DMS79 treated with DMSO at 0.1 percent for 48 hours (cell line): ENCODE measurements at places on chromosomes 1 and 21.
A peak's percentile ranks its signal among the peaks of the same experiment; 100 is the strongest.

DNA sequence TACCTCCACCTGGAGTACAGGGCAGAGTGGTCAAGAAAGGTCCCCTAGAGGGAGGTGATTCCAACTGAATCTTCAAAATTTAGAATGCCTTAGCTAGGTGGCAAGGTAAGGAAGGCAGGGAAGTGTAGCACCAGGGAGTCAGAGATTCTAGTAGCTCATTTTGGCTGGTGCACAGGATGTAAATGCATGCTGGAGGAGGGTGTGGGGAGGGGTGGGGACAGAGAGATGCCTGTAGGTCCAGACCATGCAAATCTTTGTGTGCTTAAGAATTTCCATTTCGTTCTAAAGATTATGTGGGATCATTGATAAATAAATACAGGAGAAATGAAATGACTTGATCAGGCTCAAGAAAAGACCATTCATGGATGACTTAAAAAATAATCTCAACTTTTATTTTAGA, 11.0 kb upstream of the CACHD1 start:
- DNase-seq = no peak

DNA sequence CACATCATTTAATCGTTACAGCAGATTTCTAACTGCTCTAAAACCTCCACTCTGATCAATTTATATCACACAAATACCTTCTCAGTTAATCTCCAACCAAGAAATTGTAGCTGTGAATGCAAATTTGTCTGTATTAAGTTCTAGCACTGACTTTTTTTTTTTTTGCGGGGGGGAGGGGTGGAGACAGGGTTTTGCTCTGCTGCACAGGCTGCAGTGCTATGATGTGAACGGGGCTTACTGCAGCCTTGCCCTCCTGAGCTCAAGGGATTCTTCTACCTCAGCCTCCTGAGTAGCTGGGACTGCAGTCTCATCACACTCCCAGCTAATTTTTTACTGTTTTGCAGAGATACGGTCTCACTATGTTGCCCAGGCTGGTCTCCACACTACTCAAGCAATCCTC, 163.6 kb downstream of the RERE start:
- DNase-seq = no peak

DNA sequence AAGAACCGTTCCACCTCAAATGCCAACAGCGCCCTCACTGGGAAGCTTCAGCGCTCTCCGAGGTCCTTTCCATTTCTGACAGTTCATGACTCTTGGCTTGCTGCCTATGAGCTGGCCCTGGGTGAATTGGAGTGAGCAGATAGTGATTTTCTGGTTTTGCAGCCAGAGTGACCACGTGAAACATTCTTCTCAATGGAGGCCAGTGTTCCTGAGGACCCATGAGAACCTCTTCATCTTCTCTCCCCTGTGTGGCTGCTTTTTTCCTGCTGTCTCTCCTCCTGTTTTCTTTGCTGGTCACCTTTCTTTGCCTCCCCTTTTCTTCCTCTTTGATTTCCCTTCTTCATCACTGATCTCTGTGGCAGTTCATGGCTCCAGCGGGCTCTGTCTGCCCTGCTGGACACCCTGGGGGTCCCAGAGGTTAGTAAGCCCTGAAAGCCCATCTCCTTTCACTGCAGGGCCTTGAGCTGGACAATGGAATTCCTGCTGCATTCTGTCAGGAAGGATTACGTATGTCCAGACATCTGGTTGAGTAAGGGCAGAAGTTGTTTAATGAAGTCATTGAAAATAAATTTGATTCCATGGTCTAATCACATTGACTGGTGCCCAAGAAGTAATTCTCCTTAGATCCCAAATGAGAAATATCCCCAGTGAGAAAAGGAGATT, 29.9 kb downstream of the VASH2 start:
- DNase-seq = no peak

- DNase-seq = peak; percentile 96
Measured at GRCh38 chr21:16534408-16535101, 804.8 kb downstream of the USP25 start.

DNA sequence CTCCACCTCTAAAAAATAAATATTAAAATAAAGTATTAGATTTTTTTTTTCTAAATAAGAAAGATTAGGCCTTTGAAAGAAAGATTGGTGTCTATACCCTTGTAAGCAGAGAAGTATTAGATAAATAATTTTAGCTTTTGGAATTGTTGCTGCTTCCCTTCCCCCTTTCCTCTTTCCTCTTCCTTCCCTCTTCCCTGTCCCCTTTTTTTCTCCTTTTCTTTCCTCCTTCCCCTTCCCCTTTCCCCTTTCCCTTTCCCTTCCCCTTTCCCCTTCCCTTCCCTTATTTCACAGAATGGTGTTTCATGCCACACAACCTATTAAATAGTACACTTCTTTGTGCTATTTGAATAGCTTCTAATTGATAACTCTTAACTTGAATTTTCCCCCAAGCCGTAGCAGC, 69.8 kb upstream of the QSOX1 start:
- no peak for DNase-seq

DNA sequence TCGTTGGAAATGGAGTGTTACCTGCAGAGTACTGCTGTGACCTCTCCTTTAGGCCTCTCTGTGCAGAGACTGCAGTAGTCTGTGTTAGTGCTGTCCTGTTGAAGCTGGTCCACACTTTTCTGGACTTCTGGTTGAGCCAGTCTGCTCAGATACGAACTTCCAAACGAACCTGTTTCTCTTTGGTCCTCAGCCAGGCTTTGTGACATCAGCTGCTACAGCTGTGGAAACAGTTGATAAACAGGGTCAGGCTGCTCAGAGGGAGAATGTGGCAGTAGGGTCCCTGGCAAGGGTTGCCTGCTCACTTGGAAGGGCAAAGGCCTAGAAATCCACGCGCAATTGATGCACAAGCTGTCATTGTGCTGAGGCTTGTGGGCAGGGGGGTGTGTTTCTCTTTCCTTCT, 98.8 kb downstream of the NOS1AP start:
- DNase-seq = peak; percentile 39

- DNase-seq = no peak
Measured at GRCh38 chr1:76832521-76832920, 34.8 kb upstream of the ST6GALNAC5 start.

- DNase-seq = no peak
Measured at GRCh38 chr1:4797429-4797828, 143.0 kb downstream of the AJAP1 start.

DNA sequence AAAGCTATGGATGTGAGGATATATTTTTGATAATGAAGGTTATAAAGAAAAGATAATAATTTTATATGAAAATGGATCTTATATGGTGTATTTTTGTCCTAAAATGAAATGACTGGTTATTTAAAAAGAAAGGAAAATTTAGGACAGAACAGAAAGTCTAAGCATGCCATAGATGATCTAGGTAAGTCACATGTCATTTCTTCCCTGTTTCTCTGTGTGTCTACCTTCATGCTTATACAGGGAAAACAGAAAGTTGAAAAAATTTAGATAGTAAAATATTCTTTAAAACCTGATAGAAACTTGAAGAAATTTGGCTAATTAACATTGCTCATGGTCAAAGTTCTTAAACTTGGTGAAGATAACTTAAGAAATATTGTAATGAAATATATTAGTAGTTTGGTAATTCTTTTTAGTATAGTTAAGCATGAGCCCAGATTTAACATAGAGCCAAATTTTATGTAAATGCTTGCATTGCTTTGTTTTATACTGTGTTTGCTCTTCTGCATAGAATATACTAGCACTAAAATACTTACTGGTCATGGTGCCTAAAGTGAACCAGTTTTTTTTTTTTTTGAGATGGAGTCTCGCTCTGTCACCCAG, 12.4 kb upstream of the GBP4 start:
- DNase-seq = no peak

DNA sequence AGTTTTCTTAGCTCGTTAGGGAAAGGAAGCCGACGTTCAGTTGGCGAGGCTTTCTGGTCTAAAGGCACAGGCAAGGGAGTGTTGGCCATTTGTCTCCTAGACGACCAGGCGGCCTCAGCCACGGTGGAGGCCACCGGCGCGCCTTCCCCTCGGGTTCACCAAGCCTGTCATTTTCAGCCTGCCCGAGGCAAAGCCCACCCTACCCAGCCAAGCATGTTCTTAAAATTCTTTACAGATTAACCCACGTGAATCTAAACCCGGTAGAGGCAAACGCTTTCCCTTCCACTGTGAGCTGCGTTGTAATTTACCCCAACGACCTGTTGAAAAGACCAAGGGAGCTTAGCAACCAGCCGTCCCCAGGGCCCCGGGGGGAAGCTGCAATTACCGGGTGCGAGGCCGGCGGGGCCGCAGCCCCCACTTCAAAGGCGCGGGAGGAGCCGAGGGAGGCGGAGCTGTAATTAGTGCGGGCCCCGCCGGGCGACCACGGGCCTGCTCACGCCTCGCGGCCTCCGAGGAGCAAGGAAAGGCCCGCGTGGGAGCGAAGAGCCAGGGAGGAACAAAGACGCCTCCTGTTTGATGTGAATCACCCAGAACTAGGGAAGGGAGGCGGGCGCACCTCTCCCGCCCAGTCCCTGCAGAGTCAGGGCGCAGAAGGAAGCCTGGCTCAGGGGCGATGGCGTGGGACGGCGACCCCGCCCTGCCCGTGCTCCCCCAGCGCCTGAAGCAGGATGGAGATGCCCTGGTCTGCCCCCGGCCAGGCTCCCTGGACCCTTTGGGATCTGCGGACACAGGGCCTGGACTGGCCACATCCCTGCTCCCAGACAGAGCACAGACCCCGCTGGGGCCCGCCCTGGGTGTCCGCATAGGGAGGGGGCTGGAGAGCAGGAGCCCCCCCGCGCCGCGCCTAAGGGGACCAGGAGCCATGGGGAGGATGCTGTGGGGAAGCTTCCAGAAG, 12.1 kb upstream of the TSPEAR start:
- no peak for DNase-seq

- peak; percentile 69 for DNase-seq
Measured at GRCh38 chr21:41678016-41678923, 88.6 kb downstream of the RIPK4 start.

DNA sequence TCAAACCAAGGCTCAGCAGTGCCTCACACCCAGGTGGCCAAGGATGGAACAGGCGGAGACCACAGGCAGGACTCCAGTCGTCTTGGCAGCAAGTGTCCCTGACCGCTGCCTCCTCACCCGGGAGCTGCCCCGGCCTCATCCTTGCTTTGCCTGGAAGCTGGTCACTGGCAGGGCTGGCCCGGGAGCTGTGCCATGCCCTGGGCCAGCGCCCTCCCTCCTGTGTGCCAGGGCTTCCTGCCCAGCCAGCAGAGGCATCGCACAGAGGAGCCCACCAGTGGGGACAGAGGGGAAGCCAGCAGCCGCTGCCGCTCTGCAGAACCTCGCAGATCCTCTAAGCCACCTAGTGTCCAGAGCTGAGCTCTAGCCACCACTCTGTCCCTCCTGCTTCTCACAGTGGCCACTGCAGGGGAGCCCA, 7.8 kb downstream of the CASZ1 start:
- no peak for DNase-seq

GRCh38 chr1:86200901-86201300, 44.3 kb upstream of the COL24A1 start:
- no peak for DNase-seq

DNA sequence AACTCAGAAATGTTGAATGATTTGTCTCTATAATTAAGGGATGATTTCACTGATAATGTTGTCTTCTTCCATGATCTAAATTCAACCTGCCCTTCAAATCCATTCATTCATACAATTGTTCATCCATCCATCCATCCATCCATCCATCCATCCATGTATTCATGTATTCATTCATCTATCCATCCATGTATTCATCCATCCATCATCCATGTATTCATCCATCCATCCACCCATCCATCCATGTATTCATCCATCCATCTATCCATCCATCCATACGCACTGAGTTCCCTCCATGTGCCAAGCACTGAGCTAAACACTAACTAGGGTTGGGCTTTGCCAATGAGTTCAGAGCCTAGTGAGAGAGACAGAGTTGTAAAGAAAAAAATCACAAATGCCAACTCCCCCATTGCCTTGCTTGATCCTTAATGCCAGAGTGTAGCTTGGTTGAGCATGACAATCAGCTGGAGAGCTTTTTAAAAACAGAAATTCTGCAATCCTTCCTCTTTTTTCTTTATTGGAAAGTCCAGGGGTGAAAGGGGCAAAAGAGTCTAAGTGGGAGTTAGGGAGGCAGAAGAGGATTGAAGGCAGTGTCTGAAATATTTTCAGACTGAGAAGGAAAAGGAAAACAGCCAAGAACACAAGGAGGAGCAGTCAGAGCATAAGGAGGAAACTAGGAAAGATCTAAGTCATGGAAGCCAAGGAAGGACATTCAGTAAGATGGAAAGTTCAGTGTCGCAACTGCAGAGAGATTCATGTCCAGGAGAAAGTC, 92.4 kb upstream of the ERG start:
- no peak for DNase-seq

- DNase-seq = peak; percentile 92
Measured at GRCh38 chr1:161225534-161226319, at the start of gene TOMM40L. TOMM40L (plus strand) TSS chr1:161226060; CDS start chr1:161226490, 430 bp downstream.

DNA sequence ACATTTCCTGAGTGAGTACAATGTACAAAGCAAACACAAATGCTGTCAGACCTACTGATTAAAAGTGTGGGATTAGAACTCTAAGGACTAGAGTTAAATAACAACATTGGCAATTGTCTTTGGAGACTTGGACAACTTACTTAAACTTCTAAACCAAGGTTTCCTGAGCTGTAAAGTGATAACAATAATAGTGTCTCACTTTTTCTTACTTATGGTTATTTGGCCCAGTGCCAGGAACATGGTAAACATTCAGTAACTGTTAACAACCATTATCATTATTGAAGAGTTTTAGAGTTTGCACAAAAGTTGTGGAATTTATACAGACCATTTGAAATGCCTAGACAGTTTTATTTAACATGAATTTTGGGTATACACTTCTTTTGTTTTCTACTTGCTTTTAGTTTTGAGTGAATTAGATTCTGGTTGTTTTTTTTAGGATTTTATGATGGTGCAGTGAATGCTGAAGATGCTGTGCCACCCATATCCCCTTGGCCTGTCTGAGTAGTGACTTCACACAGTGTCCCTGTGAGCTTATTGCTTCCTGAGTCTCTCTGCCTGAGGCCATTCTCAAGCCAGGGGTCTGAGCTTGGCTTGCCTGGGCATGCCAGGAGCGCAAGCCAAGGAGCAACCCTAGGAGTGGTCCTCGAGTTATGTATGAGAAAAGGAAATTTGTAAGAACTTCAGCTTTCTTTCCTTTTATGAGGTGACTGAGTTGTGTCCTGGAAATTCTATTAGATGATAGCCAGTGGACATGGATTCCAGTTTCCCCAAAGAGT, 932.8 kb downstream of the TTLL7 start:
- no peak for DNase-seq

DNA sequence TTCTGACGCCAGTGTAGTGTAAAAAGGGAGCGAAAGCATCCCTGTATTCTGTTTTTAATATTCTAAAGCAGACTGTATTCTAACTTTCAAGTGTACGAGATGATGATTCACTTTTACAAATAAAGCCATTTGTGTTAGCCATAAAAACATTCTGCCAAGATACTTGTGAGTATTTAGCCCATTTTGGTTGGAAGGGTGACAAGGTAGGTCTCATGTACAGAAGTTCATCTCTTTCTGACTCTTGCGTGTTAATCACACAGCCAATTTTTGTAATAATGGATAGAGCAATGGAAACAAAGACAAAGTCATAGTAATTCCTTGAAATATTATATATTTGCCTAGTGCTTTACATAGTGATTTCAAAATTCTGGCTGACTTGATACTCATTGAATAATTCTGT, 125.3 kb upstream of the GREM2 start:
- no peak for DNase-seq

DNA sequence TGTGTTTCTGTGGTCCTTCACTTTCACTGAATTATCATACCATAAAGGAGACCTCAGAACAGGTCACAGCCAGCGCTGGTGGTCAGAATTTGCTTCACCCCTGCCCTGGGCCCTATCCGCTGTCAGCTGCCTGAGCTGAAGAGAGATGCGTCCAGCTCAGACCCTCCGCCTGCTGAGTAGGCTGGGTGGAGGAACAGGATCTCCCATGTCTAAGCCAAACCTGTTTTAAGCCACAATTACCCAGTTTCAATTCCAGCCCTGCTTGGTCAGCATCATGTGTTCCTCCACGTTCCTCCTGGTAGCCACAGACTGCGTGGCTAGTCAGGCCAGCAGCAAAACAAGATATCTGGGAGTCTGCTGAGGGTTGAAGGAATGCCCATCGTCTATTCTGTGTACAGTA, 13.5 kb upstream of the BGLAP start:
- no peak for DNase-seq
